ENCODE measurements at places on chromosomes 11 and 22.

DNA sequence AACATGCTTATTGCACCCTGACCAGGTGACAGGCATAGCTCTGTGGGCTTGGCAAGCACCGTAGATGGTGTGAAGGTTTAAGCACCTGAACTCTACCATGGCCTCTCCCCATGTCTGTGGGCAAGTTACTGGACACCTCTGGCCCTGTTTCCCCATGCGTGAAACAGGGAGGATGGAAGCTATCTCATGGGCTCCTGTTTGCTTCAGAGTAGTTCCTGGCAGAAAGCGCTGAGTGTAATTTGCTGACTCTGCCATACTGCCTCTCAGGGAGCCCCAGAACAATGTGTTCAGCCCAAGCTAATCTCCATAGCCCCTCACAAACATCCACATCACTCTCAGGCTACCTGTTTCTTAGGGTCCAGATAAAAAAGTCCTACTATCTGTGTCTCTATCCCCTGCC is 2.4 kb downstream of the CBX6 start:
- DNase-seq, result no peak

GRCh38 chr11:111766834-111767142 is 599 bp upstream of the PPP2R1B start:
- no peak for DNase-seq

GRCh38 chr11:105986554-105986953 is 35.5 kb downstream of the MSANTD4 start:
- no peak for DNase-seq

- no peak for DNase-seq
These were observed 11.2 kb downstream of the LARGE1 start for GRCh38 chr22:33909075-33909458.

- no peak for DNase-seq
These were observed 12.8 kb upstream of the FGF3 start for GRCh38 chr11:69831985-69832384.

- DNase-seq, result no peak
These were observed 38.2 kb downstream of the KIAA0930 start for GRCh38 chr22:45202333-45203149.

- DNase-seq, result no peak
These were observed 76.4 kb downstream of the COMMD9 start for GRCh38 chr11:36212564-36213392.

DNA sequence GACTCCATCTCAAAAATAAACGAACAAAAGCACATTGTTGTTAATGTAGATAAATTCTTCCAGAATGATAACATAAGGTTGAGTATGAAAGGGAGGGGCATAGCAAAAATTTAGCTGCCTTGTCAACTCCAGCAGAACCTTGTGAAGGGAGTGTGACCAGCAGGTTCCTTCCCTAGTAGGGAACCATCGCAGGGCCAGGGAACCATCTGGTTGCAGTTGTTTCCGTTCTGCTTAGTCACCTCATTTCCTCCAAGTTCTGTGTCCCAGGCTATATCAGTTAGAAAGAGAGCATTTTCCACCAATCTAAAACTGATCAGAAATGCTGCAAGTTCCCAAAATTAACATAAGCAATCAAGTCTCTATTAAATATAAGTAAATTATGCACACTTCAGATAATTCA is 126.7 kb upstream of the BLID start:
- DNase-seq, result no peak

DNA sequence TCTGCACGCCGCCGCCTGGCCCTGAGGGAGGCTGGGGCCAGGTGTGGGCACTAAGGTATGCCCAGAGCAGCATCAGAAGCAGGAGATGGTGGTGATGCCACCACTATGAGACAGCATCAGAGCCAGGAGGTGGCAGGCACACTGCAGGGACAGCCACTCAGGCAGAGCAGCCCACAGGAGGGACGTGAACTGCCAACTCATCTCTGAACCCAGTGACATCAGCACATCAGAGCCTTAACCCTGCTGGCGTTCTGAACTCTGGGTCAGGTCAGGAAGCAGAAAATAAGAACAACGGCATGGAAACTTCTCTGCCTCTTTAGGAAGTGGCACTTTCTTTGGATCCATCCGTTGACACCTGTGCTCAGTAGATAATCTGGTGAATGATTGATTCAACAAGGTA is 14.7 kb upstream of the IFT27 start:
- DNase-seq, result peak; percentile 18

GRCh38 chr11:109416601-109417000 is 5.4 kb upstream of the C11orf87 start:
- no peak for DNase-seq

GRCh38 chr11:57360991-57361390 is 20.0 kb downstream of the PRG3 start:
- no peak for DNase-seq

- no peak for DNase-seq
These were observed 974.0 kb downstream of the TBC1D22A start for GRCh38 chr22:47736186-47737034.

DNA sequence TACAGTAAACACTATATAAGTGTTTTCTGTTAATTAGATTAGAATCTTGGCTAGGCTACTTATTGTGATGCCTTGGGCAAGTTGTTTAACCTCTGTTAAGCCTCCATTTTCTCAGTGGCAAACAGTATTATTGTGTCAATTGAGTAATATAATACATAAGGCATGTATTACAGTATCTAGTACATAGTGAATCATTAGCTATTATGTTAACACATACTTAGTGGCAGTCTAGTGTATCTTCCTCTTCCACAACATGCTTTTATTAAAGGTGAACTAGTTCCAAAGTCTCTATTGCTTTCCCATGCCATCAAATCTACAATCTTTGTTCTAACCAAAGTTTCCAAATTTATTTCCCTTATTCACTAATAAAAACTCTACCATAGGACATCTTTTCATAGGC is 200.9 kb downstream of the SOX6 start:
- DNase-seq, result no peak

GRCh38 chr11:71062199-71062598 is 190.2 kb downstream of the SHANK2 start:
- no peak for DNase-seq

DNA sequence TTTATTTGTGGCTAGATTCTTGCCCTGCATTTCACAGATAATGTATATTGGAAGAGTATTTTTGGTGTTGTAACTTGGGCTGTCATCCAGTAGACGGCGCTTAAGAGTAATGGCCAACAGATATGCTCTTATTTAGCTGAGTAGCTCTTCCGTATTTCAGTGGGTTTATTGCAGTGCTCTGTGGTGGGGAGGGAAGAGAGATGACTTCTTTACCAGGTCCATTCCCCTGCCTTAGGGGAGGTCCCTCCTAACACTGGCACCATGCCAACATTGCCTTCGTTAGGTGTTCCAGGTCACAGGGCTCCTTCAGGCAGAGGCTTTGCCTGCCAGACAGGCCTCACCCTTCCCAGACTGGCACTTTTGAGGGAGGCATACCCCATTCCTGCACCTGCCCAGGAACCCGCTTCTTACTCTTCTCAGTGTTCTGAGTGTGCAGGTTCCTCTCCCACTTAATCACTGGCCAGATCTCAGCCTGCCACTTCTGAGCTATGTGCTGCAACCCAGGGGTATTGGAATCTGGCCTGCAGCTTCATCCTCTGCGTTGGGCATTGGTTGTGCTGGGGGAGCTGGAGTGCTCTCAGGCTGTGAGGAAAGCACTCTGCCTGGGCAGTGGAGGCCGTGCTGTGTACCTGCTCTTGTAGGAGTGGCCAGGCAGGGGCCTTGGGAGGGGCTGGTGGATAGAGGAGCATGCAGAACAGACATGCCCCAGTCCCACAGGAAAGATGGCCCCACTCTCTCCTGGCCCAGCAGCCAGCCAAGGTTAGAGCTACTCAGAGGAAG is 29.4 kb upstream of the SLN start:
- DNase-seq, result no peak

DNA sequence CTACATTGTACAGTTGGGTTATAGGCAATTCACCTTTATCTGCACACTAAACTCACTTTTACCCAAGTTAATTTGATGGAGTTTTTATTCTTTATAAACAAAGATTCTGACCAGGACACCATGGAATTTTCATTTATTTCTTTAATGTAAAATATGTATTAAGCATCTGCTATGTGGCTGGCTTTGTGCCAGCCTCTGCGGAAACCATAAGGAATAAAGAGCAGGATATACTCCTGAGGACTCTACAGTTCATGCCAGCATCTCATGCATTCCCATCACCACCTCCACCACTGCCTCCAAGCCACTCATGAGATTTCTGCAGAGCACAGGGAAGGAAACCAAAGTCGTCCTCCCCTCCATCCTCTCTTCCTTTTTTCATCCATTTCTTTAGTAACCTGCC is 100.0 kb upstream of the DBX1 start:
- no peak for DNase-seq

DNA sequence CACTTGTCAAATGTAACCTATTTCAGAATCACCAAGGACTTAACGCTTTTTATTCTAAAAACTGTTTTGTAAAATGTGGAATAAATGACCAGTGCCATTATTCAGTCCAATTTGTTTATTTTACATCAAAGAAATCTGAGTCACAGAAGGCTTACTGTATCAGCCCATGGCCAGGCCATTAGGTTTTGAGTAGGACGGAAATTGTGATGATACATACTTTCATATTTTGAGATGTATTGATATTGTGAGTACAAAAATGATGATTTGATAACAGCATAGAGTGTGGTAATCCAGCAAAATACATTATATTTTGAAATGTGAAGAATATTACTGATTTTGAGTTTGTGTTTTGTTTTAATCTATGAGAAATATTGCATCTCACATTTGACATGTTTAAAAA is 81.1 kb downstream of the PIWIL3 start:
- DNase-seq, result no peak

- peak; percentile 54 for DNase-seq
These were observed 24.0 kb downstream of the SLC43A1 start for GRCh38 chr11:57491371-57492061.

DNA sequence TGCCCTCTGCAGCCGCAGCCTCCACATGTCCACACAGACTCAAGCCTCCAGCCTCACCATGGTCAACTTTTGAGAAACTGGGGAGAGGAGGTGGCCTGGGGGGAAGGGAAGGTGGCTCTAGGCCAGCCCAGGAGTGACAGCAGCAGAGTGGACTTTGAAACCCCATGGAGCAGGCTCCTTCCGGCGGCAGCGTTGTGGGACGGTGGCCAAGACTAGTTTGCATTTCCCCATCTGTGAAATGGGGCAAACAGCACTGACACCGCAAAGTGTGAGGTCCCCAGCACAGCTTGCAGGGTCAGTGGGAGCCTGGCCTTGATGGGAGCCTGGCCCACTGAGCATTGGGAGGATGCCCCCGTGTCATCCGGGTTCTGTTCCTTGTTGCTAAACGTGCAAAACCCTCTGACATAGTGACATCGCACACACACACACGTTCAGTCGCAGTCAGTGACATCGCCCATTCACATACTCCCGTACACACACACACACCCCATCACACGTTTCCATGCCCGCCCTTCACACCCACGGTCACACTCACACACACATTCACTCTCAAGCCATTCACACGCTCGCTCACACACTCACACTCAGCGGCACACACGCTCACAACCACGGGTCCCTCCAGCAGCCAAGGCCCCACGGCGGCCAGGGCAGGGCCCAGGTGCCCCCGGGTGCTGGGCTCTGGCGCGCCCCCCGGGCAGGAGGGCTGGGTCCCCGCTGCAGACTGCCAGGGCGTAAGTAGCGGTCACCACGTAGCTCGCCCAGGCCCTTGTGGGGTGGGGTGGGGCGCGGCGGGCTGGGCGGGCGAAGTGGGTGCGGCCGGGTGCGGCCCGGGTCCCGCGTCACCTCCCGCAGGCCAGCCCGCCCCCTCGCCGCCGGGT is 585 bp downstream of the CYB5R3 start:
- DNase-seq, result peak; percentile 47

DNA sequence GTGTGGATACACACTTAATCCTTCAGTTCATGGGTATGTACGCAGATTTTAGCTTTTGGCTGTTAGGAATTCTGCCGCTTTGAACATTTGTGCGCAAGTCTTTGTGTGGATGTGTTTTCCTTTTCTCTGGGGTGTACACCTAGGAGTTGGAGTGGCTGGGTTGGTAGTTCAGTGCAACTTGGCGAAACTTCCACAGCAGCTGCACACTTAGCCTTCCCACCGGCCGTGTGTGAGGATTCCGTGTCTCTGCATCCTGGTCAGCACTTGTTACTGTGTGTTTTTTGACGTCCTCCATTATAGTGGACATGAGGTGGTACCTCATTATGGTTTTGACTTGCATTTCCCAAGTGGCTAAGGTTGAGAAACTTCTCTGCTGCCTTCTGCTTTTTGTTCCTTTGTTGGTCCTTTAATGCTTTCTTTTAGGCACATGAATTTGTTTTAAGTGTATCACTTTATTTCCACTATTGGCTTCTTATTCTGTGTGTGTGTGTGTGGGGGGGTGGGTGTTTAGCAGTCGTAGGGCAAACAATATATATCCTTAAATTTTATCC is 72.1 kb upstream of the SLC25A18 start:
- no peak for DNase-seq

- no peak for DNase-seq
These were observed 61.2 kb downstream of the CECR2 start for GRCh38 chr22:17430412-17430811.

DNA sequence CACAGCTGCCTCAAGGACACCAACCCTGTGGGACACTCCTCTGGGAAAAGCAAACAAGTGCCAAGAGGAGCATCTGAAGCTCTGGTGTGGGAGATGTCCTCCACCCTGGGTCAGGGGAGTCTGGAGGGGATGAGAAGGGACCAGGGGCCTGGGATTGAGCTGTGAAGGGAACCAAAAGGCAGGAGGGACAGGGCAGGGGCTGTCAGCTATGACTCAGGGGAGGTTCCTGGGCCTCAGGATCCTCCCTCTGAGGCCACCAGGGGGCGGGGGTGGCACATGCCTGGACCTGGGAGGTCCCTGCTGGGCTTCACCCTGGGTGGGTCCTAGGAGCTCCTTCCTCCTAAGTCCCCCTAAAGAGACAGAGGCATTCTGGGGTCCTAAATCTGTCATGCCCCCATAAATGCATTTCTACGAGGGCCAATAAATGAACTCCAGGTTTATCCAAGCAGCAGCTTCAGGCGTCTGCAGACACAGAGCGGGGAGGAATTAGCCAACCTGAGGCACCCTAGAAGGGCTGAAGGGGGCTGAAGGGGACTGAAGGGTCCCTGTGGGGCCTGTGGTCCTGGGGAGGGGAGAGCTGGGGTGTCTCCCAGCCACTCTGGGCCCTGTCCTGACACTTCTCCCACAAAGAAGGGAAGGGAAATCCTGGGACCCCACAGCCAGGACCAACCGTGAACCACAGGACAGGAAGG is 31.9 kb upstream of the IGLL5 start:
- no peak for DNase-seq

- DNase-seq, result no peak
These were observed 117.5 kb upstream of the ALX4 start for GRCh38 chr11:44427432-44427831.

- no peak for DNase-seq
These were observed 20.4 kb downstream of the ALKBH8 start for GRCh38 chr11:107545101-107545514.

GRCh38 chr11:128493570-128493965 is 93.8 kb downstream of the ETS1 start:
- DNase-seq, result no peak

DNA sequence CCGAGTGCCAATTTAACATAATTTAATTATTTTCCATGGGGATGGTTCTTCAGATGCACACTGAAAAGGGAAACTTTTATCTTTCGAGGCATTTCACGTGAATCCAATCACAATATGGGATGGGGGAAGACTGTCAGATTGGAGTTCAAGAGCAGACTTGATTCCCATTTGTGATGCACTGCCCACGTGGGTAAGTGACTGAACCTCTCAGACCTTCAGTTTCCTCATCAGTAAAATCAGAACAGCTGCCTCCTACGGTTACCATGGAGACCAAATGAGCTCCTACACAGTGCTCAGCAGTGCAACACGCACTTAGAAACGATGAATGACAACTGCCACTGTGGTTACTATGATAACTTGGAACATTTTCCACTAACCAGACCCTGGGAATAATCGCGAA is 21.7 kb downstream of the KIAA0930 start:
- DNase-seq, result peak; percentile 41

All from activated naive CD4-positive, alpha-beta T cell treated with anti-CD3 and anti-CD28 coated beads, Interleukin-2, amount 50 U/mL, for 16 hours (primary cell).